ENCODE measurements at places on chromosomes 11 and 22.

DNA sequence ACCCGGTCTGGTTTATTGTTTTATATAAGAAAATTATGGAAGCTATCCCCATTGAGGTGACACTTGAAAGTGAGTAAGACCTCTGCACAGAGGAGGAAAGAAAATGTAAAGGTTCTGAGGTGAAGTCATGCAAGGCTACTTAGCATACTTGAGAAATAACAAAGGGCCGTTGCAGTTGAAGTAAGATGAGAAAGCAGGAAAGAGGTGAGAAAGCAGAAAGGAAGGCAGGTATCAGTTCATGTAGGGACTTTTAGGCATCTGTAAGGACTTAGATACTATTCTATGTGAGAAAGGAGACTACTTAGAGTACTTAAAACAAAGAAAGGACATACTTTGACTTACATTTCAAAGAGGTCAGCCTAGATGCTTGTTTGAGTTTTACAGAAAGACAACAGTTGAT, 84.7 kb downstream of the CASP12 start:
- DNase-seq: no peak

DNA sequence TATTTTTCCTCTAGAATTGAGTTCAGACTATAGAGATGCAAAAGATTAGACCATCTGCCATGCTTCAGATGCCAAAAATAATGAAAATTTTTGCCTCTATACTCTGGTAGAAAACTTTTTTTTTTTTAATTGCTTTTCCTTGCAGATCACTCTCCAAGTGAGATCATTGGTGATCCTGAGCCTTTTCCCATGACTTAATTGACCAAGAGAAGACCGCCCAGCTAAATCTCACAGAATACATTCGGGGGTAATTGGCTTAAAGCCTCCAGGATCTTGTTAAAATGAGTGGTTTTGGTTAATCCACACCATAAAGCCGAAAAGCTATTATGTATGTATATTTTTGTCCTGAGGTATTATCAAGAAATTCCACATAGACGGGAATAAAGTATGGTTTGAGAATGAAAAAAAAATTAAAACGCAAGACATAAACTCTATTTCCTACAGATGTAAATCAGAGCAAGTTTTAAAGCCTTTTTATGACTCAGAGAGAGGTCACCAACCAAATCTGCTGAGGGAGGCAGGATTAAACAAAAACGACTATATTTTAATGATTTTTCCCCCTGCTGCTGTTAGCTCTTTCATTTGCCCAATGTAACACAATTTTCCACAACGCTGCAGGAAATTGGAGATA, 64.0 kb downstream of the PARVA start:
- no peak for DNase-seq

DNA sequence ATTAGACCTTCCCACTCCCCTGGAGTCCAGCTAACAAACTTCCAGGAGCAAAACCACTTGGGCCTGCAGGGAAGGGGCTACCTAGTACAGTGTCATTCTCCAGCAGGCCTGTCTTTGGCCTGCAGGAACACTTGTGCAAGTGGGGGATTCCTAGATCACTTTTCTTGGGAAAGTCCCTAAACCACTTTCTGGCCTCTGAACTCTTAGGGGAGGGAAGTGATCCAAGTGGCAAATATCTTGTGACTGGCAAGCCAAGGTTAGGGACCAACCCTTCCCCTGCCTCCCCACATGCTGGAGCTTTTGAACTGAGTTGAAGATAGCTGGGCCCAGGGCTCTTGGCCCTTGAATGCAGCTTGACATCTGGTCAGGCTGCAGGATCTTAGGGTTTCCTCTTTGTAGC, 17.2 kb downstream of the PPFIBP2 start:
- DNase-seq: no peak

DNA sequence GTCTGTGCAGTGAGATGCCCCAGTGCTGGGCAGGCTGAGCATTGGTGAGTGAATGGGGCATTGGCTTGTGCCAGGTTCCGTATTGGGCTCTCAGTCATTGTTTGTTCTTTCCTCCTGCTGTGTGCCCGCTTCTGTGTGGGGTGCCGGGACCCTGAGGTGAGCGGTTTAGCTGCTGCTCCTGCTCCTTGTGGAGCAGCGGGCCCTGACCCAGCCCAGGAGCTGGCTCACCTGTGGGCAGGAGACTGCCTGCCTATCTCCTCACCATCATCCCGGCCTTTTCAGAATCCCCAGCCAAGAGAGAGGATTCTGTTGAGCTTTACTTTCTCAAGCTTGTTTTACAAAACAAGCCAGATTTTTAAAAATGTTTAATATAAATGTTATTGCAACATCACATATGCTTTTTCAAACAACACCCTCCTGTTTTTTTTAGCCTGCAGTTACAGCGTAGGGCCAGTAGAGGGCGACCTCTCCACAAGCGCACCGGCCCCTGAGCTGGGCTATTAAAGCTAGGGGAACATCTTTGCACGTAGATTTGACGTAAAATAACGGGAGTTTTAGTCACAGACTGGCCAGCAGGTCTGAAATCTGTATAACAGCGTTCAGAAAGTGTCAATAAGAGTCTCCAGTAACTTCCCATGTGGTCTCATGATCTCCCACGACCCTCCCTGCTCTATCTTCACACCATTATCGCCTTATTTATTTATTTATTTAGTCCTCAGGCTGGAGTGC, 25.1 kb upstream of the RELT start:
- peak; percentile 32 for DNase-seq

DNA sequence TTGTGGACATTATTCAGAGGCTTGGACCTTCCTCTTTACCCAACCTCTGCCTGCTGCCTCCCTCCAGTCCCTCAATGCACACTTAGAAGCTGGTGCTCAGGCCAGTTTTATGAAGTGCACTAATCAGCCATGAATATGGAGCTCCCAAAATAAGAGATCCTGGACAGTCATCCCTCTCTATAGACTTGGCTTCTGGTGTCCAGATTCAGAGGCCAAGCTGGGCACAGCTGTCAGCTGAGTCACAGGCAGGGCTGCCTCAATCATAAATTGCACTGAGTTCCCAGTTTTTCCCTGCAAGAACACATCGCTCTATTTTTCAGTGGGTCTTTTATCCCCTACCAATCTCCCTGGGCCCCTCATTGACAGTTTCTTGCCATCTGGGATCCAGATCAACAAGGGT, 161.7 kb upstream of the CADM1 start:
- DNase-seq: no peak

DNA sequence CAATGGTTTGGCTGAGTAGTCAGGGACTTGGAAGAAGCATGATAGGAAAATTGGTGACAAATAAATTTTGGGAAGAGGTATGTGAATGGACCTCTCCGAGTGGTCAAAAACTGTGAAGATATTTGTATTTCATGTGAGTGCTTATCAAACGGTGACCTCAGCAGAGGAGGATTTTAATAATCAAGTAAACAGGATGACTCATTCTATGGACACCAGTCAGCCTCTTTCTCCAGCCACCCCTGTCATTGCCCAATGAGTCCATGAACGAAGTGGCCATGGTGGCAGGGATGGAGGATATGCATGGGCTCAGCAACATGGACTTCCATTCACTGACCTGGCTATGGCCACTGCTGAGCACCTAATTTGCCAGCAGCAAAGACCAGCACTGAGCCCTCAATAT, 21.2 kb downstream of the MS4A4E start:
- DNase-seq: no peak

DNA sequence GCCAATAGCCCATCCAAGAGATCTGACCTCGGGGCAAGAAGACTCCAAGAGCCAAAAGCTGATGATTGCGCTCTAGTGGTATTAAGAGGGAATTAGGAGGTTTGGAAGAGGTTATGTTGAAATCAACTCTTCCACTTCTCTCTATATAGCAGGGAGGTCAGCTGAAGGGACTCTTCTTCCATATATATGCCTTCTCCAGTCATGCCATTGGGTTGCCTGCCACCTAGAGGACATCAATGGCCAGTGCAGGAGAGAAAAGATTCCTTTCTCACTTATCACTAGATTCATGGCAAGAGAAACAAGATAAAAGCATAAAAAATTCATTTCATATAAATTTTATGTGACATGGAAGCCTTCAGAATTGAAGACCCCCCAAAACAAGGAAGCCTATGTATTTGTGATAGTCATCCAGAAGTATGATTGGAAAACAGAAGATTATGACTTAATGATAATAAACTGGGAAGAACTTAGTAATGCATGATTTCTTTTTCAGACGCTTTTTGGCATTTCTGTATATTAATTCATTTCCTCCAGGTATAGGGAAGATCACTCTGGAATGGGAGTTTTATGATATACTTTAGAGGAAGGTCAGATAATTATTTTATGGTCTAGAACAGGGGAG, 435.1 kb upstream of the DDI1 start:
- DNase-seq: no peak

GRCh38 chr11:18471995-18472394, 16.3 kb downstream of the LDHAL6A start:
- DNase-seq: no peak

GRCh38 chr11:78708388-78708787, 133.7 kb upstream of the NARS2 start:
- DNase-seq: no peak

DNA sequence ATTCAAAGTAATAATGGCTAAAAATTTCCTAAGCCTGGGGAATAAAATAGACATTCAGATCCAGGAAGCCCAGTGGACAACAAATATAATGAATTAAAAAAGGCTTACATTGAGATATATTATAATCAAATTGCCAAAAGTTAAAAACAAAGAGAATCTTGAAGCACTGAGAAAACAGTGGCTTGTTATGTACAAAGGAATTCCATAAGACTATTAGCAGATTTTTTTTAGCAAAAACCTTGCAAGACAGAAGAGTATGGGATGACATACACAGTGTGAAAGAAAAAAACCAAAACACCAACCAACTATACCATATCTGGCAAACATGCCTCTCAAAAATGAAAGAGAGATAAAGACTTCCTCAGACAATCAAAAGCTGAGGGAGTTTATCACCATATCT, 20.7 kb downstream of the OR10V1 start:
- DNase-seq: no peak

GRCh38 chr22:23376256-23376655, 195.9 kb downstream of the BCR start:
- DNase-seq: no peak

DNA sequence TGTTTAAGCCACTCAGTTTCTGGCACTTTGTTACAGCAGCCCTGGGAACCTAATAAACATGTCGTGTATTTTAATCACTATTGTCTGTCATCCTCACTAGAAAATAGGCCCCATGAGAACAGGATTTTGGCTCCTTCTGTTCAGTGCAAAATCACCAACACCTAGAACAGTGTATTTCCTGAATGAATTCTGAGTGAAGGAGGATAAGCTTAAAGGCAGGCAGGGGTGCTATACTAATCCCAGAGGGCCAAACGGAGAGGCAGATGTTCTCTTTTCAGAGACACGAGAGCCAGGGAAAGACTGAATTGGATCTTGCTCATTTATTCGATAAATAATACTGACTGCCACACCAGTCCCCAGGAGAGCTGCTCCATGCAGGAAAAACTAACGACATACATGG, 10.4 kb downstream of the SMCO4 start:
- no peak for DNase-seq

- DNase-seq: no peak
Observed at GRCh38 chr11:119831011-119831410, 102.0 kb upstream of the NECTIN1 start.

- no peak for DNase-seq
Observed at GRCh38 chr11:30818721-30819120, 232.6 kb upstream of the MPPED2 start.

DNA sequence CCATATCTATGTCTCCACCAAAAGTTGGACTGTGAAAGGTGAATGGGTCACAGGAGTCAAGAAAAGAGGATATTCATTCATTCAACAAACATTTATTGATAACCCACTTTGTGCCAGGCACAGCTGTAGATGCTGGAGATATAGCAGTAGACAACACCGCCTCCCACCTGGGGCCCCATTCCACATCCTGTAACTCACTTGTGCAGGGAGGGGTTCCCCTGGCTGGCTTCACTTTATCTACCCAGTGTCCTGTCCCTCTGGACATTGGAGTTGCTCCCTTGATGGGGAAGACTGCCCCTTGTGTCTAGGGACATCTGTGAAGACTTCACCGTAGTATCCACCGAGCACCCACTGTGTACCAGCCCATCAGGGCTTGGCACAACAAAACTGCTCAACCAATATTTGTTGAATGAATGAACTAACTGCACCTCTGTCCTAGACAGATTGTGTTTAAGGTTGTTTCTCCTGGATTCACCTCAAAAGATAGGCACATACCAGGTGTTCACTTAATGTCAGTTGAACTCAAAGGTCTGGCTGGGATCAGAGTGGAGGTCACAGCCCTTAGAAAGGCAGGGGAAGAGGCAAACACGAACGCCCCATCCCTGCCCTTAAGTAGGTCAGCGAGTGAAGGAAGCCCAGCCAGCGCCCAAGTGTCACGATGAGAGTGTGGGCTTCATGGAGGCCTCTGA, 1.4 kb upstream of the OVOL1 start:
- no peak for DNase-seq

- DNase-seq: no peak
Observed at GRCh38 chr11:67347964-67348749, 5.2 kb downstream of the POLD4 start.

DNA sequence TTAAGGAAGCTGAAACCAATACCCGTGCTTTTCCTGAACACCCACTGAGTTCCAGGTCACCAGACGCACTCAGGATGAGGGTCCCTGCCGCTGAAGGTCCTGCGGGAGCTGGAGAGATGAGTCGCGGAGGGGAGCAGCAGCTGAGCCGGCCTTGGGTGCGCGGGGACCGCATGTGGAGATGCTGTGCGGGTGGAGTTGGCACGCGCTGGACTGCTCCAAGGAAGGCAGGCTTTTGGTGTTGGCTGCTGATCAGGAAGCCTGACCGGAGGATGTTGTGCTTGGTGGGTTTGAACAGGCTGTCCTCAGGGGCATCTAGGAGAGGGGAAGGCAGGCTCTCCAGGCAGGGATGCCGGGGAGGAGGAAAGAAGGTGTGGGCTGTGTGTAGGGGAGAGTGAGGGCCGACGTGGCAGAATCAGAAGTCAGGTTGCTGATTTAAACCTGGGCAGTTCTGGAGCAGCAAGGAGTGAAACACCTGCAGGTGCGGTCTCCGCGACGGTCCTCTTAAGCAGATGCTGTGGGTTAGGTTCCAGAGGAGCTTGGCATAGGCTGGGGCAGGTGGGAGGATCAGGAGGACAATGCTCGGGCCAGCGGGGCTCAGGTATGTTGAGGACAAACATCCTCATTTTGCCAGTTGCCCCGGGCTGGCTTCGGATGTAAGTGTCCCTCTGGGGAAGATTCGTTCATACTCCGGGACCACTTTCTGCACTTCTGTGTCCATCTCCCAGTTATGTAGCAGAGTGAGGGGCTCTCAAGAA, 197.5 kb upstream of the B3GAT1 start:
- DNase-seq: no peak

DNA sequence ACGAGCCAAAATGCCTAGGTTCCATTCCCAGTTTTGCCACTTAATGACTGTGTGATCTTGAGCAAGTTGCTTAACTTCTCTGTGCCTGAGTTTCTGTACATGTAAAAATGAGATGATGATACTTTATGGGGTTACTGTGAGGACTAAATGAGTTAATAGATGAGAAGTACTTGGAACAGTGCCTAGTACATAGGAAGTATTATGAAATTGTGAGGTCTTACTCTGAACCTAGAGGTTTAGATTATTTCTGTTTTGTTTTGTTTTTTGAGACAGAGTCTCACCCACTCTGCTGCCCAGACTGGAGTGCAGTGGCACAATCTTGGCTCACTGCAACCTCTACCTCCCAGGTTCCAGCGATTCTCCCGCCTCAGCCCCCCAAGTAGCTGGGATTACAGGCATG, 227.0 kb upstream of the POU2AF2 start:
- no peak for DNase-seq

All from stimulated activated CD4-positive, alpha-beta T cell treated with anti-CD3 and anti-CD28 coated beads, Interleukin-15, amount 100 ng/mL, for 1 hour (primary cell).